ENCODE measurements at places on chromosomes 3 and 15.

- DNase-seq = no peak
Measured at GRCh38 chr15:83753872-83754493, 100.1 kb downstream of the ADAMTSL3 start.

DNA sequence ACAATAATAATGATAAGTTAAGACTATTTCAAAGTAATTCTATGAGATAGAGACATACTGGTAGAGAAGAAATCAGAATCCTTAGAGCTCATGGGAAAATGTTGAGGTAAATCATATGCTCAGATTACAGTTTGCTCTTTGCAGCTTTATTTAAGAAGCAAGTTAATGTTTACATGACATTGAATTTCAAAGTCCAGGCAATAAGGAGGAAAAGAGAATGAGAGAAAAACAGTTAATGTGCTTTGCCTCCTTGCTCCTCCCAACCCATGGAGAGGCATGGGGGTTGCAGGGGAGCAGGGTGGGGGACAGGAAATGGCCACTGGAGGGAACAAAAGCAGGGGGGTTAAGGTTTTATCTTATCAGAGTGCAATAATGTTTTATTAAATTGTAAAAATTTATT, 42.2 kb upstream of the ZBTB38 start:
- DNase-seq = no peak

DNA sequence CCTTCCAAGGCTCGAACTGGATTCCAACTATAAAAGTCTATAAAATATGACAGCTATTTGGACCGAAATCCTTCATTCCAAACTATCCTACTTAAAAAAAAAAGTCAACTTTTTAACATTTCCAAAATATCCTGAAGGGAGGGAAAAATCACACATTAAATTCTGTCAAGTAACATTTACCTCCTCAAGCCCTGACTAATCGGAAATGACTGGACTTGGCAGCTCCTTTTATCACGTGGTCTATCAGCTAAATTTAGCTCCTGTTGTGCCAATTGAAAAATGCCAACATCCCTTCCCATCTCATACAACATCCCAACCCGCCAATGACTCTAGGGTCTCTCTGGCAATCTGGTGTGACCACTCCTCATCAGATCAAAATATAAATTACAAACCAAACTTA, 297.9 kb downstream of the FHIT start:
- no peak for DNase-seq

GRCh38 chr15:88878720-88879184, 16.6 kb downstream of the HAPLN3 start:
- DNase-seq = peak; percentile 63

DNA sequence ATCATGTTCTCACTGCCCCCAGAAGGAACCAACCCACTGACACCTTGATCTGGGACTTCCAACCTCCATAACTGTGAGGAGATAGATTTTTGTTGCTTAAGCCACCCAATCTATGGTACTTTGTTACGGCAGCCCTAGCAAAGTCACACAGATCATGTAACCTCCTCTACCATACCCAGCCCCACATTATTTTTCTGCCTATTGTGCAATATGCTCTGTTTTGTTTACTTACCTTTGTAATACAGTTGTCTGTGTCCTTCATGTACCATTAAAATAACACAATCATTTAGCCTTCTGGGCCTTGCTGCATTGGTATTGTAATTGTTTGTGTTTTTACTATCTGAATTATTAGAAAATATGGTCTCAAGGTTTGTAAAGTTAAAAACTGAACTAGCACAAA, 16.1 kb downstream of the NDN start:
- DNase-seq = no peak

DNA sequence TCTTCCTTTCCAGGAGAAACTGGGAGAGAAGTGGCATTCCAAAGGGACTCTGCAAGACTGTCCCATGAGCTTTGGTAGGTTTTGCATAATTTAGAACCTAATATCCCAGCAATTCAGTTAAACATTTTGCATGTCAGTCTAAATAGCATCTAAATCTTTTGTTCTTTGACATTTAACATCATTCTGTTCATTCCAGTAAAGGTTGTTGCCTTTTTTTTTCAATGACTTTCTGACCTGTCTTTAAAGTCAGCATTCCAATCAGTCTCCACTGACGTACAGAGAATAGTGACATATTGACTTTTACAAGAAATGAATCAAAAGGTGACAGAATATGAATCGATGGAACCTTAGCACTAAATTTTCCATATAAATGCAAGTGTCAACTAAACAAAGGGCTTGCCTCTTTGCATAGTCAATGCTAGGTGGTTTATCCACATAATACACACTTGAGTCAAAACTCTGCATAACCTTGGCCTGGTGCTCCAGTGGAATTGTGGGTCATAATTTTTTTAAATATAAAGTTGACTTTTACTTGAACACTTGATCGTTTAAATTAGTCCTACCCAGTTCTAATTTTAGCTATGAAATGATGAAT, 370.1 kb downstream of the CNTN6 start:
- DNase-seq = no peak

DNA sequence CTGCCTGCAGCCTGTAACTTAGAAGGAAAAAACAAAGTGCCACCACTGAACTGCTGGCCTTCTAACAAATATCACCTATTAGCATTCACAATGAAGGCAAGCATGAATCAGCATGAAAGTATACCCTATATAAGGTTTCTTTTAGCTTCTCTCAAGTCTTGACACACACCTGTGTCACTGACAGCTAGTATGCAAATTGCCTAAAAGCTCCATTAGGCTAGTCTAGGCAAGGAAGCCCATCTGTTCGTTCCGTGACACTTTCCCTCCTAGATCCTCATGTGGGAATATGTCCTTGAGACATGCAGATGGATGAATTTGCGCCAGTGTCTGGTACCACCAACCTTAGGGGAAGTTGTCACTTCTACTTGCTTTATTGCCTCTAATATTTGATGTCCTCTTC, 129.3 kb downstream of the RBMS3 start:
- no peak for DNase-seq

DNA sequence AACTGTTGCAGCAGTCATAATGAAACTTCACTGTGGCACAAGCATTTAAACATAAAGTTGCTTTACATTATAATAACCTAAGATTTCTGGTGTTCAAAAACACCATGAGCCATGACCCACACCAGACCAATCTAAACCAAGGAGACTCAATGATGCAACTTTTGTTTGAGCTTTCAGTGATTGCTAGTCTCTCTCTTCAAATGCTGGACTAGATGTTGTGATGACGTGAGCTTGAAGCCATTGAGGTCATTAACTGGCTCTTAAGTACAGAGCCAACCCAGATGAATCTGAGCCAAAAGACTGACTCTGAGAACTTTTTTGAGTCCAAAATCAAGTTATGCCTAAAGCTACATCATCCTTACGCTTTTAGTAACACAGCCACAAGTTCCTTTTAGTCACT, 36.5 kb downstream of the ATR start:
- no peak for DNase-seq

- no peak for DNase-seq
Measured at GRCh38 chr3:44529927-44530326, 25.1 kb upstream of the ZKSCAN7 start.

All from activated T-cell treated with anti-CD3 and anti-CD28 coated beads, Interleukin-2, amount 50 U/mL, for 48 hours (primary cell).